ENCODE measurements at places on chromosomes 5 and 9.

DNA sequence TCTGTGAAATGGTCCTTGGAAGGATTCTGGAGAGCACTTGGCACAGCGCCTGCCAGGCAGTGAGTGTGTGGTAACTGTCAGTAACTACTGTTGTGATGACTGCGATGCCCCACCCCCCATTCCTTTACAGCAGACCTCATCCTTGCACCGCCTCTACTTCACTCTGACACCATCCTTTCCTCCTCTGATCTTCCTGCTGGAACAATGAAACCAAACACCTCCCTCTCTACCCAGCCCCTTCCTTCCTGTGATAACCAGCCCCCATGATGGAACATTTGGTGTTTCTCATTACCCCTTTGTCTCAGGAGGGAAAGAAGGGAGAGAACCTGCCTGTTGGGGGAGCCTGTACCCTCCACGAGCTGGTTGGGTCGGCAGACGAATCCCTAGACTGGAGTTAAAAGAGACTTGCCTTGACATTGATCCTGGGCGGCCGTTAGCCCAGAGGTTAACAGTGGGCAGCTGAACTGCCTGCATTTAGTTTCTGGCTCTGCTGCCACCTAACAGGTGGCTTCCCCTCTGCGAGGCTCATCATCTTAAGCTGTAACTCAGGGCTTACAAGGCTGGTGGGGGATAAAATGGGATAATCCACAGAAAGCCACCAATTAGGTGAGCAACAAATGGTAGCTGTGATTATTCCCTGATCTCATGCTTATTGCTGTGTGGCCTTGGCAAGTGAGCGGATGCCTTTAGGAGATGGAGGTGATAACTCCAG lies 34.2 kb upstream of the GRPEL2 start:
- no peak for DNase-seq

DNA sequence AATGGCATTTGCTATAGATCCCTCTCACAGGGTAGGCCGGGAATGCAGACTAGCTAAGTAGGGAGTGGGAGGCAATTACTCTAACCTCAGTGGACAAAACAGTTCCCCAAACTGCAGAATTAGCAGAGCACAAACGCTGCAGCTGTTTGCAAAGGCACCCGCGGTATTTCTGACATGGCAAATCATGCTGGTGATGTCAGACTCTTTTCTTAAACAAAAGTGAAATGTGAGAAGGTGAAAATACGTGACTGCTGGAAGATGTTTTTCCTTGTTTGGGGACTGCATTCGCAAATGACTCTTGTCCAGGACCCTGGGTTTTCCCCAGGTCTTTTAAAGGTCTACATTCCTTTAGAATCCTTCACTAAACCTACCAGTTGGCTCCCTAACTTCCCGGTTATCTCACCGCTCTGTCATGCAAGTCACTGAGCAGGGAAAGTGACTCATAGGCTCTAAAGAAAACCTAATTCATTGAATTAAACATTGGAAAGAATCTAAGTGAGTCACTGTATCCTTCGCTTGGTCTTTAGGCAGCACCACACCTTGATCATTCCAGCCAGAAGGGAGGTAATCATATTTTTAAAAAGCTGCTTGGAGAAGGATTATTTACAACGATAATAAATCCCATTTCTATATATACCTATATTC lies 91.5 kb upstream of the DNAH5 start:
- no peak for DNase-seq

- DNase-seq = no peak
Measured at GRCh38 chr9:18748251-18748701, 274.3 kb downstream of the ADAMTSL1 start.

DNA sequence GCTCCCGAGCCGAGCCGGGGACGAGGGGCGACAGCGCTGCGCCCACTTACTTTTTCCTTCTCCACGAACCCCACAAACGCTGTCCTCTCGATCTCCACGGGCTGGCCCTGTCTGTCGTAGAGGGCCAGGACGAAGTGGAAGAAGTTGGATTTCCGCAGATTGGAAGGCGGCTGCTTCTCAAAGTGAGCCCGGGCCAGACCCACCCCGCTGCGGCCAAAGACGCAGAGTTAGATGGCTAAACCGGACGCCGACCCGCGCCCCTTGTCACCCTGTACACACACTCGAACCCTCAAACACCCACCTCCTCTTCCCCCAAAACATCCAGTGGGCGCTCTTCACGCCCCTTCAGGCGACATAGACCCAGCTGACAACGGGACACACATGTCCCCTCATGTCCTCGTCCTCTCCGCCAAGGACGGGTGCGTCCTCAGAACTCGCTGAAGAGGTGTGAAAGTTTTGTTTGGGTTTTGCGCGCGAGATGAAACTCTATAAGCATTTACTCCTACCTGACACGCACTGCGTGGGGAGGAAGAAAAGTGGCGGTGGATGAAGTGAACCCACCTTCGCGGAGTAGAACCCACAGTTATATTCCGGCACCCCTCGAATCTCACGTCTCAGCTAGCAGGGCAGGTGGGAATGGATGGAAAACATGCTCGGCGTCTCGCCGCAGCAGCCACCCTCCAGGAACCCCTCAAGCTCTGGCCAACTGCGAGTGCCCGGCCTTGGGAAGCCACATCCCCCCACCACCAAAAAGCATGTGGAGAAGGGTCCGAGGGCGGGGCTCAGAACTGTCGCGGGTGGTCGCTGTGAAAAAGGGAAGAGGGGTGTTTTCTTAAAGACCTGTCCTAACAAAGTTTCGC lies 2.6 kb downstream of the EBF1 start:
- DNase-seq = no peak

DNA sequence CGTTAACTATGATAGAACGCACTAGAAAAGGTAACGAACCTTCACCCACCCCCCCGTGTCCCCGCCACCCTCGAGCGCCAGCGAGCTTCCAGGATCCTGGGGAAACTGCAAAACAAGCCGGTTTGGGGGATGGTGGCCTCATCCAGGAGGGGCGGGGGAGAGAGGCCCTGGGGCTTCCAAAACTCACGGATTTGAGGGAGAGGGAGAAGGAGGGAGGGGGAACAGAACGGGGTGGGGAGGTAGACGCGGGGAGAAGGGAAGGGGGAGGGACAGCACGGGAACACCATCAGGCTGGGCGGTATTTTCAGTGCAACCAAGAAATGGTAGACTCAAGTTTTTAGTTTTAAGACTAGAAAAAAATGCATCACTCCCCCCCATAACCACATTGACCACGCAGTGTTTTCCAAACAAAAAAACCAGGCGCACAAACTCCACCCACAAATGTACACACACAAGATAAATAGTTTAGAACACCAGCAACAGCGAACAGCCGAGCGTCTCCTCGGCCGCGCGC lies 1.4 kb downstream of the NRARP start:
- DNase-seq = no peak

- no peak for DNase-seq
Measured at GRCh38 chr9:75372499-75373268, 284.4 kb downstream of the OSTF1 start.

DNA sequence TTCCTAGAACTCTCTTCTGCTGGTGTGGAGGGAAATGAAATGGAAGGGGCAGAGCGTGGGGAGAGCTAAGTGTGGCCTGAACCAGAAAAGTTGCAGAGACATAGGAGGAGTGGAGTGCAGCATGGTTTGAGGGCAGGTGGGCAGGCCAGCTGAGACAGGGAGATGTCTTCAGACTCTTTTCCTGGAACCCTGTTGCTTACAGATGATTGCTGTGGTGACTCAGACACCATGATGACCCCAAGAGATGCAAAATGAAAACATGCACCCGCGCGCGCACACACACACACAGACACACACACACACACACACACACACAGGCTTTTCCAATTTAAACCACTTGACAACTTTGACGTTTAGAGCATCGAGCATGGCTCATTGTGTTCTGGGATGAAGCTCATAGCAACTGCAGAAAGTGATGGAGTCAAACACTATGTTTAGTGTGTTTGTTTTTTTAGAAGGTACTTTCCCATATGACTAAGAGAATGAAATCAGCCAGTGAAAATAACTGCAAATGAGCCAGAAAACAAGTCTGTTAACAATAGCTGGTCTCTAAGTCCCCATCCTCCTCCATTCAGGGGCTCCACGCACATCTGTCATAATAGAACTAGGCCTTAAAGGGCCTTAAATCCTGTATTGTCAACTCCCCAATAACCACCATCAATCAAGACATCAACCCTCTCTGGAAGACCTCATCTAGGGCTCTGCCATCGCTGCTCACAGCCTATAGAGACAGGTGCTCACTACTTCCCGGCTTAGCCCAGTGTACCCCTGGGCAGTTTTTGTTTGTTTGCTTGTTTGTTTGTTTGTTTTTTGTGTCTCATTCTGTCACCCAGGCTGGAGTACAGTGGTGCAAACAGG lies 9.6 kb downstream of the TMOD1 start:
- DNase-seq = no peak

GRCh38 chr5:170542691-170543293 lies 39.0 kb downstream of the KCNIP1 start:
- DNase-seq = no peak

DNA sequence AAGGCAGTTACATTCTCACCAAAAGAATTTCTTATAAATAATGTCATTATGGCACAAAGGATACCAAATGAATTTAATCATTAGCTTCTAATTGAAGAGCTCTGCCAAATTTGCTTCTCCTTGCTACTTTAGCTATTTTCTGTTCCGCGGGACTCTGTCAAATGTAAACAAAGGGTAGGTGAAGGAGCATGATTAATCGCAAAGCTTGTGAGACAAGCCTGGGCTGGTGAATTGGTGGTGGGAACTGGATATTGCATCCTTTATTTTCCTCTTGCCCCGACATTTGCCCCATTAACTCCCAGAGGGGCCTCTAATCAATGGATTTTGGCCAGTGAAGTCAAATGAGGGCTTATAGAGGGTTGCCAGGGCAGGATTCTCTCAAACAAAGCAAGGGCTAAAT lies 234.2 kb upstream of the RFX3 start:
- no peak for DNase-seq

- no peak for DNase-seq
Measured at GRCh38 chr9:81477669-81478068, 211.7 kb downstream of the TLE1 start.

GRCh38 chr9:24382566-24382965 lies 163.1 kb downstream of the IZUMO3 start:
- DNase-seq = no peak

GRCh38 chr5:67301285-67301903 lies 104.8 kb upstream of the CD180 start:
- DNase-seq = no peak

DNA sequence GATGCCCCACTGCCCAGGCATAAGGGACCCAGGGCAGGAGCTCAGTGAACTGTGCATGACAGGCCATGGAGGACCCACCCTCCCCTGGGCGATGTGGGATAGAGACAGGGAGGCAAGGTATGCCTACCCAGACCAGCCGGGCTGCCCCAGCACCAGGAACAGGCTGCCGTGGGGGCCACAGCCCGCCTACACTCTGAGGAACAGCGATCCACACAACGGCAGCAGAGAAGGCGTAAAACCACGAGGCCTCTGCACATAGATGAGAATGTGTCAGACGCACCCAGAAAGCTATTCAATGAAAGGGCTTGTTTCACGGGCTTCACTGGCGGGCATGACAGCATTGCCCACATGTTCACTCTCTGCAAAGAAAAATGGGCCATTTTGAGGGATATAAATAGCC lies 49.5 kb downstream of the SEMA4D start:
- no peak for DNase-seq

GRCh38 chr9:98570055-98570454 lies 138.7 kb downstream of the GABBR2 start:
- DNase-seq = no peak

DNA sequence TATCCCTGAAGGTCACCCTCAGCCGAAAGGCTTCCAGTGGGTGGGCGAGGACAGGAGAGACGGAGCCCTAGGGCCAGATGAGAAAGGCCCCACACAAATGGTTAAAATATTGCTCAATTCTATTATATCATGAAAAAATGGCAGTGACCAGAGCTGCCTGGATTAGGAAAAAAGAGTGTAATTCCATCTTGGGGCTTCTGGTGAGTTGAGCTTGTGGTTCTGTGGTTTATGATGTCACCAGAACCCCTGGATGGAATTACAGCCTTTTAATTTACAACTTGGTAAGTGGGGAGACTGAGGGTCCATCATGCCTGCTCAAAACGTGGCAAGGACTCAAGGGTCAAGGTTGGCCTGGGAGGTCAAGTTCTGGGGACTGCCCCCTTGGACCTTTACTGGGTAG lies 55.5 kb upstream of the STC2 start:
- DNase-seq = no peak

DNA sequence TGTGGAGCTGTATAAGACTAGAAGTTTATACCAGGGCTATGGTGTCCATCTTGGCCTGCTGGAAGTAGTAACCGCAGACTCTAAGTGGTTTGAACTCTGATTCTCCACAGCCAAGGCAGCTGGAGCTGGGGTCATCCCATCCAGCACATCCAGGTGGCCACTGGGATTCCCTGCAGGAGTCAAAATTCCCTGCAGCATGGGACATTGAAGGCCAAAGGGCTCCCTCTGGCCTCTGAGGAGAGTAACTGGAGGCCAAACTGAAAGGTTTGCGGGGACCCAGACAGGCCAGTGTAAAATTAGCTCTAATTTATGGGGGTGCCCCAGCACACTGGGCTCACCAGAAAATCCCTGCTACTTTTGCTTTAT lies 12.2 kb upstream of the PRXL2C start:
- DNase-seq = no peak
